Putamen (tissue), 1 donor: ENCODE measurements at places on chromosomes 5 and 9.

DNA sequence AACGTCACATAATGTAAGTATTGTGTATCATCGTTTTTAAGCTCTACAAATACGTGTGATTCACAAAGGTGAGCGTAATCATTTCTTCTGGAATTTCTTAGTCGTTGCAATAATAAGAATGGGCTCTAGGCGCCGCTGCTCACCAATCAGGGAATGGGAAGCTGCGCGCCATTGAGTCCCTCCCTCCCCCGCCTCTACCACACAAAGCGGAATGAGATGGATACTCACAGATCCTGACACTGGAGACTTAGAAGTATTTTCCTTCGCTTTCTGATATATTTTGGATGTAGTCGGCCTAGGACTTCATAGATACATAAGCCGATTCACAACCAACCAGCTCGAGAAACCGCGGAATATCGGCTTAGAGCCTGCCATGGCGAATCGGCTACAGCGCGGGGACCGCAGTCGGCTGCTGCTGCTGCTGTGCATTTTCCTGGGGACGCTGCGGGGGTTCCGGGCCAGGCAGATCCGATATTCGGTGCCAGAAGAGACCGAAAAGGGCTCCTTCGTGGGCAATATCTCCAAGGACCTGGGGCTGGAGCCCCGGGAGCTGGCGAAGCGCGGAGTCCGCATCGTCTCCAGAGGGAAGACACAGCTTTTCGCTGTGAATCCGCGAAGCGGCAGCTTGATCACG lies at the start of gene PCDHGA11:
Gene PCDHGA11 (plus strand): TSS at position 197 of the 634 bp plus-strand sequence. CDS start 177 bp downstream, at position 374.
- DNase-seq = no peak

DNA sequence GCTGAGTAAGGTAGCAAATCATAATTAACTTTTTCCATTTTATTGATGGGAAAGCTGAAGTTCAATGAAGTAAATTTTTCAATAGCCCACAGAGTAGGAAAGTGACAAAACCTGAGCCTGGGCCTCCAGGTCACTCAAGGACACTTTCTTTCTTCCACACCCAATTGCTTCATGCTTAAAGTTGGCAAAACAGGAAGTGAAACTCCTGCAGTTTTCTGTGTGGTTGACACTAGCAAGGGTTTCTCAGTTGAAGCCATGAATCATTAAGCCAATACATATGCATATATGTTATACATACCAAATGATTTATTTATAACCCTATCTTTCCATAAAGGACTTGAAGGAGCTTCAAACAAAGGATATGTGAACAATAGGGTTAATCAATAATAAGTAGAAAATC lies 13.9 kb downstream of the TLR4 start:
- DNase-seq = no peak

DNA sequence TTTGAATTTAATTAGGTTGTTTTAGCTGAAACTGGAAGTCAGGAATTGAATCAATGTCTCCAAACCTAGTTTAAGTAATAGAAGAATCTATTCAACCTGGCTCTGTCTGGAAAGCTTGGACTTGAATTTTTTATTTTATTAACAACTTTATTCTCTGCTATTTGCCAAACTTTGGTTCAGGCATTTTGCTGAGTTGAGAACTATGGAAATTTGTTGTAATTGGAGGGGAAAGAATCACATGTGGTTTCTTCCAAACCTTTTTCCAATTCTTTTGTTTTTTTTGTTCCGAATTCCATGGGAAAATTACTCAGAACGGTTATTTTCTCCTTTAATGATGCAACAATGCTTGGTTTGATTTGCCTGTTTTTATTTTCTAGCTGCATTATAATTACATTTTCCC lies 98.2 kb upstream of the RPS23 start:
- DNase-seq = no peak

DNA sequence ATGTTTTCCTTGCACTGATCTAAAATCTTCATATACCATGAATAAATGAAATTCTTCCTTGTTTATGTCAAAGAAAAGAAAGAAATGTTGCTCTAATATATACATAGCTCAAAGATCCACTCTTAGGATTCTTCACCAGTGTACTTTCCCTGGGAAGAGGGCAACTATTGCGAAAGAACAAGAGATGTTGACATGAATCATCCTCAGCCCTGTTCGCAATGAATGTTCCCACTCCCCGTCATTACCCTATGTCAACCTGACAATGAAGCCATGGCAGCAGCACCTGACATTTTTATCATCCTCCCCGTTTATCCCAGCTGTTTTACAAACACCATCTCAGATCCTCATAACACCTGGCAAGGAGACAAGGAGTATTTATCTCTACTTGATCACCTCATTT lies 409.1 kb upstream of the GRIA1 start:
- peak; percentile 32 for DNase-seq

DNA sequence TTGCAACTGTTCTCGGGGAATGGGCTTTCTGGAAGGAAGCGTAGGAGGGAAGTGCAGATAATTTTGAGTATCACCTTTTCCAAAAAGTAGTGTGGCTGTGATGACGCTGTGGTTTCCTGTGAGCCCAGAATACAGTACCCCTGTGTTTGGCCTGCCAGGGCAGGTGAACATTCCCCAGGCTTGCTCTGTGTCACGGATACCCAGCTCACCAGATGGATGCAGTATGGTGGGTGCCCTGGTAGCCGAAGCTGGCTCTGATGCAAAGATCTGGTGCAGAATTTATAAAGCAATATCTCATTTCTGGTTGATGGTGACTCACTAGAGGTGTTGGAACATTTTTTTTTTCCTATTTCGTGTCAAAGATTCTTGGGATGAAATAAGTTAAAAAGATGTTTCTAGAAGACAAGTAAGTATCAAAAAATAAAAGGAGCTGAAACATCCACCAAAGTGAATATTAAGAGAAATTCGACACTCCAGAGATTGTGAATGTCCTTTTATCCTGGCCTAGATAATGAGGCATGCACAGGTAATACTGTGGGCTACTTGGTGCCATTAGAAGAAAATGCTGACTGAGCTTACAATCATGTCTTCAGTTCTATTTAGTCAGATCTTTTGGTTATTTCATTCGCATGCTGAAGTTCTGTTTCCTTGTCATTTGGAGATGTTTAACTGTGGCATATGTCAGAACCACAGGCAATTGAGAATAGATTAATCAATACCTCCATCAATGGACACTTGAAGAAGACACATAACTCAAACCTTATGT lies 200.1 kb downstream of the GADD45G start:
- no peak for DNase-seq

DNA sequence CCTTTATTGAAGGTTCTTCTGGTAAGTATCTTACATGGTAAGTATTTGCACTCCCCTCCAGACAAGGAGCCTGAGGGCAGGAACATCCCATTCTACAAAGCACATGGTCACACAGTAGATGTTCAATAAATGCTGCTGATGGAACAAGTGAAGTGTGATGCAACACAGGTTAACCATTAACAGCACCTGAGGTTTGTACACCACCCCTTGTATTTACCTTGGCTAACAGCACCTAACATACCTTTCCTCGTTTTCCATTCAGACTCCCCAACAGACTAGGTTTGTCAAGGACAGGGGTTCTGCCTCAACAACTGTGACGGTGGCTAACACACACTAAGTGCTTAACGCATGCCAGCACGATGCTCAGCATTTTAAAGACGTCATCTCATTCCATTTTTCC lies 213.6 kb downstream of the MAPKAP1 start:
- no peak for DNase-seq

DNA sequence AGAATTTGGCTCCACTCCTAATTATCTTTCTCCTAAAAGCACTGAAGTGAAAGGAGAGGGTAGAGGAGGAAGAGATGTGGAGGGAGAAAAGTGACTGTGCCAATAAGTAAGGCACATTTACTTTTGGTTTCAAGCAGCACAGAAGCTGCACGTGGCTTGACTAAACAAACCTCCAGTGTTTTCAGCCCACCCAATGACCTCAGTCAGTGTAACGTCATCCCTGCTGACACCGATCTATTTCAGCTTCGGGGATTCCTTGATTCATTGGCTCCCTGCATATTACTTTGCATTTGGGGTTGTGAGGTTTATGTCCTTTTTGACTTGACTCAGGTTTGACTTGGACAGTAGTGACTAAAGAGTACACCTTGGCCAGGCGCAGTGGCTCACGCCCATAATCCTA lies 35.6 kb upstream of the NIM1K start:
- peak; percentile 22 for DNase-seq

- DNase-seq = no peak
Observed at GRCh38 chr5:127867022-127867783, 164.0 kb downstream of the CCDC192 start.
